Nucleus accumbens (tissue), 56 donors: ENCODE measurements at places on chromosomes 2 and 18.

DNA sequence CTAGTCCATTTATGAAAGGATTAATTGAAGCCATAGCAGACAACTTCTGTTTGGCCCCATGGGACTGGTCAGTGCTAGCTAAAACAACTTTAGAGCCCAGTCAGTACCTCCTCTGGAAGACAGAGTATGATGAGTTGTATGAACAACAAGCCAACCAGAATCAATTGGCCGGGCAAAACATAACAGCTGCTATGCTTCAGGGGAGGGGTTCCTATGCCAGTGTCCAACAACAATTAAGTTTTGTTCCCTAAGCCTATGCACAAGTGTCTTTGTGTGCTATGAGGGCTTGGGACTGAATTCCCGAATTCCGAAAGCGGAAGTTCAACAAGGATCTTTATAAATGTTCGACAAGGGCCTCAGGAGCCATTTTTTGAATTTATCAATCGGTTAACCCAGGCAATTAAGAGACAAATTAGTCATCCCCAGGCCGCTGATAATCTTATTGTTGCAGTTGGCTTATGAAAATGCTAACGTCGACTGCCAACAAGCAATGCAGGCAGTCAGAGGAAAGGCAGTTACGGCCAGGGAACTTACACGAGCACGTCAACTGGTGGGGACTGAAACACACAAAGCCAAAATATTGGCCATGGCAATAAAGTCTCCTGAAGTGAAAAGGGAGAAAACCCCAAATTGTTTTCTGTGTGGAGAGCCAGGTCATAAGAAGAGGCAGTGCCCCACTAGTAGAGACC lies 57.9 kb downstream of the ZNF638 start:
- DNase-seq: peak; percentile 45

DNA sequence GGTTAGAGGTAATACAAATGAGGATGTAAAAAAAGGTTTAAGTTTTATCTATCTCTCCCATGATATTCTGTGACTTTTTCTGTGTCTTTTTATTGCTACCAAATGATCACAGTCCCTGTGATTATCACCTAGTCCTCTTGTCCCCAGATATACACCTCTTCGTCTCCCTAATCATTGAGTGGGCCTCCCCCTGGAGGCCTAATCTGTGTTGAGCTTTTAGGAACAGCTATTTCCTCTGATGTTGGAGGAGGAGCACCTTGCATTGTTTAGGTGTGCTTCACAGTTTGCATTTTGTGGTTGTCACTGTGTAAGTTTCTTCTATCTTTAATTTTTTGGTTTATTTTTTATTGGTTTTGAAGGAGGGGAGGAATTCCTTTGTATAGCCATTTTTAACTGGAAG lies 33.3 kb downstream of the CCDC85A start:
- DNase-seq: no peak

- no peak for DNase-seq
Measured at GRCh38 chr2:45643095-45643494, 8.4 kb upstream of the PRKCE start.

- DNase-seq: no peak
Measured at GRCh38 chr2:223243233-223243632, 191.2 kb downstream of the KCNE4 start.

- DNase-seq: no peak
Measured at GRCh38 chr2:8264981-8265380, 416.9 kb upstream of the ID2 start.

GRCh38 chr2:55871637-55872036 lies 51.9 kb downstream of the EFEMP1 start:
- DNase-seq: no peak

DNA sequence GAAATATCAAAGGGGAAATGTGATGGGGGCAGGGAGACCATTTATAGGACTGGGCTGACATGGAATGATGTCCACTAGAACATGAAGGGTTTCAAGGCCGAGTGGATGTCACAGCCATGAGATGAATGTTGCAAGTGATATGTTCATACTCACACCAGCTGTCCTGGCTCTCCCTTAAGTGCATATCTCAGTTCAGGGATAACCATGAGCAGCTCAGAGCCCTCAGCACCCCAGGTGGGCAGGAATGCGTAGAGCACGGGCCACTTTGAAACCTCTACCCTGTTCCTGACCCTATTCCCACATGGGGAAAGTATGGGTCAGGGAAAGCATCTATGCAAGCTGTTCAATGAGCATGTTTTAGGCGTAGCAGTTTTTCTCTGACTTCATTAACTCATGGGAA lies 12.4 kb upstream of the EML4 start:
- DNase-seq: no peak

- DNase-seq: no peak
Measured at GRCh38 chr18:48946329-48946835, 4.4 kb downstream of the SMAD7 start.

GRCh38 chr2:201188449-201188848 lies 5.5 kb downstream of the CASP10 start:
- DNase-seq: no peak

- DNase-seq: no peak
Measured at GRCh38 chr2:174681099-174682006, 82.9 kb downstream of the CHRNA1 start.

DNA sequence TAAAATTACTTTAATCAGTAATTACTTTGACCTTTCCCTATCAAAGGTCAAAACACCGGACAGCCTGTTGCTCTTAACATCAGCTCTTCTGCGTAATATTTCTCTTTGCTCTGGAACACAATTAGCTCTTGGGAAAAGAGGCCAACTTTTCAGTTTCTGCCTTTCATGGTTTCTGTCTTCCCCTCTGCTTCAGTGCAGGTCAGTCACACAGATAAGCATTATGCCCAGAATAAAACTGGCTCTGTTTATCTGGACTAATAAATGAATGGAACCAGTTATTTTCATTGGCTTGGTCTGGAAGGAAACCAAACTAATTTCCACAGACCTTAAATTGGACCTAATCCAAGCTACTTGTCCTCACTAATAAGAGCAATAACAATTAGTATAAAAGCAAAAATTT lies 26.2 kb upstream of the GALNT3 start:
- no peak for DNase-seq

DNA sequence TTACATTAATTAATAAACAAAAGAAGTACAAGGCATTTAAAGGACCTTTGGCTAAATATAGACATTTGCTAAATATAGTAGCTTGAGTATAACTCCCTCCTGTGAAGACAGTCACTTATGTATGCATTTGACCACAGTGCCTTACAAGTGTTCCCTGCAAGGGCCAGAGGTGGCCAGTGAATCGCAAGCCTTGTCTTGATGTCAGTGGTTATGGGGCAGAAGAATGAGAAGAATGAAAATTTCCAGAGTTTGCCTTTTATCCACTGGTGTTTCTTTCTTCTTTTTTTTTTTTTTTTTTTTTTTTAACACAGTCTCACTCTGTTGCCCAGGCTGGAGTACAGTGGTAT lies 1.8 kb downstream of the LRRFIP1 start:
- no peak for DNase-seq

- no peak for DNase-seq
Measured at GRCh38 chr18:28514699-28515098, 337.8 kb upstream of the CDH2 start.

GRCh38 chr2:23477392-23477791 lies 92.4 kb downstream of the KLHL29 start:
- no peak for DNase-seq

GRCh38 chr2:157486596-157487270 lies 42.8 kb upstream of the CYTIP start:
- DNase-seq: no peak

DNA sequence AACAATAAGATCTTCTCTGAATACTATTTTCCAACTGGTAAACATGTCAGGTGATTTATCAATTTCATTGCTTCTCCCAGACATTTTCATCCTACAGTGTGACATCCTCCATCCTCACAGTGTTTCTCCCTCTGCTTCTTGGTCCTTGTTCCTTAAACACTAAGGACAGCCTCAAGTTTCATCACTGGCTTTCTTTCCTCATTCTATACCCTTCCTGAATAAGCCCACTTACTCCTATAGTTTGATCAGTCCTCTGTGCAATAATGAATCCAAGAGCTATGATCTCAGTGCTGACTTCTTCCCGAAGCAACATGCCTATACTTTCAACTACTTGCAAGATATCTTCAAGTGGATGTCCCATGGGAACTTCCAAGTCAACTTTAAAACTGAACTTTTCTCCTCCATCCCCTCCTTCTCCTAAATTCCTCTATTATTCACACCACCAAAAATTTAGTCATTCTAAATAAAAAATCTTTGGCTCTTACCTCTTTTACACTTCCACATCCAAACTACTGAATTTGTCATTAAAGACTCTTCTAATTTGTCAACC lies 87.6 kb downstream of the FAM228A start:
- DNase-seq: no peak

GRCh38 chr2:163419000-163419830 lies 316.6 kb downstream of the FIGN start:
- no peak for DNase-seq

DNA sequence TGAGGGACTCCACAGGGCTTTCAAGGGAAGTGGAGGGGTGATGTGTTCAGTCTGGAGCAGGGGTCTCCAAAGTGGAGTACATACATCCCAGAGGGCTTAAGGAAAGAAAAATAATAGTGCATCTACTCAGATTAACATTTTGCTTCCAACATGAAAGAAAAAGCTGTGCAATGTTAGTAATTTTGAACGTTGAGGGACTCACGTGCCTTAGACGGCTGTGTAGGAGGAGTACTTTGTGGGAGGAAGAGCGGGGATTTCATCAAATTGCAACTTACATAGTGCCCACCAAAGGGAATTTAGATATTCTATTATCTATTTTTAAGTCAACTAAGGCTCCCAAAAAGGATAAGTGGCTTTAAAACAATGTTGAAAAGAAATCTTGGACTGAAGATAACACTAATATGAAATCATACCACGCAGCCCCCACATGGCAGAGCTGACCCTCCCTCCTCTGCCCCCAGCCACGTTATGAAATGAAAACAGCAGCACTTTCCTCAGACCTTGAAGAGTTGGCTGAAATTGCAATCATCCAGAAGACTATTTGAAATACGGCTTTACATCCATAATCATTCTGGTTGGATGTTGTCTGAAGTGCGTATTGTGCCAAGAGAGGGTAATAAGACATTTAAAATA lies 42.9 kb downstream of the MEX3C start:
- no peak for DNase-seq

- no peak for DNase-seq
Measured at GRCh38 chr2:178143481-178143880, 31.2 kb downstream of the RBM45 start.

DNA sequence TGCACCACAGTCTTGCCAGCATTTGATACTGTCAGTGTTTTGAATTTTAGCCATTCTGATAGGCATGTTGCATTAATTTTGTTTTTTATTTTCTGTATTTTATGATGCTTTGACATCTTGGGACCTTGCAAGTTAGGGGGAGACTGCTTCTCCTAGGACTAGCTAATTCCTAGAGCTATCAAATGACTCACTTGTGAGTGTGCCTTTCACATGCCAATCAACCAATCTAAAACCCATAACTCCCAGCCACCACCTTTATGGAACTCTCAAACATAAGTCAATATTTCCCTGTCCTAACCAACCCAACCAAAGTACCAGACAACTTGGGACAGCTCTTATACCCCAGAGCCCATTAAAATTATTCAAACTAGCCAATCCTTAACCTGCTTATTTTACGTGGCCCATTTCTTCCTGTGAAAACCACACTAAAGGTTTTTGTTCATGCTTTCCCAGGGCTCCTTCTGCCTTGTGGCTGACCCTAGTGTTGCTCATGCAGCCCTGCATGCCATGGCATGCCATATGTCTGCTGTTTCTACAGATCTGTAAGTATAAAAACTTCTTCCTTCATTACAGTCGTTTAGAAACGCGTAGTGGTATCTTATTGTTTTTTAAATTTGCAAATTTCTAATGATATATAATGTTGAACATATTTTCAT lies 230.1 kb downstream of the GPD2 start:
- DNase-seq: no peak

- no peak for DNase-seq
Measured at GRCh38 chr2:112199188-112199587, 55.7 kb downstream of the ZC3H8 start.

DNA sequence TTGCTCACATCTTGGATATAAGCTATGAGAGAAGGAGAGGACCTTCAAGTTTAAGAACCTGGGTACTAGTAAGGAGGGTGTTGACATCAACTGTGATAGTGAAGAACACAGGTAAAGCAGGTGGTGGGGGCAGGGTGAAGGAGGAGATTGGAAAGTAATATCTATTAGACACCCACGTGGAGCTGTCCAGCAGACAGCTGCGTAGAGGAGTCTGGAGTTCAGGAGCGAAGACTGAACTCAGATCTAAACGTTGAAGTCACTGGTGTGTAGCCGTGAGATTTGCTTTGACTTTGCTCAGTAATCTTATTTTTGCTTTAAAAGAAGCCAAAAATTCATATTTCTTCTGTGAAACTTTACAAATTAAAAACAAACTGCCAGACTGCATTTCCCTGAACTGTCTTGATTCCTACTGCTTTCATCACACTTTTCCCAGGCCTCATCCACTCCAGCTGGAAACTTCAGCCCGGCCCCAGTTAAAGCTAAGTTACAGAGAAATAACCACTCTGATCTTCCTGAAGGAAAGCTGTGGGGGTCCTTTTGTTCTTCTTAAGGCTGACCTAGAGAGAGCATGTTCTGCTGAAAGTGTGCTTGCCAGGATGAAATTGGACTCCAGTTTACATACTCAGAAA lies 533.3 kb downstream of the CNTNAP5 start:
- no peak for DNase-seq

- DNase-seq: no peak
Measured at GRCh38 chr2:18501156-18501555, 59.3 kb downstream of the RDH14 start.

- no peak for DNase-seq
Measured at GRCh38 chr2:15797939-15798281, 142.4 kb upstream of the MYCN start.

GRCh38 chr2:203659331-203660049 lies 46.9 kb upstream of the CD28 start:
- DNase-seq: no peak

DNA sequence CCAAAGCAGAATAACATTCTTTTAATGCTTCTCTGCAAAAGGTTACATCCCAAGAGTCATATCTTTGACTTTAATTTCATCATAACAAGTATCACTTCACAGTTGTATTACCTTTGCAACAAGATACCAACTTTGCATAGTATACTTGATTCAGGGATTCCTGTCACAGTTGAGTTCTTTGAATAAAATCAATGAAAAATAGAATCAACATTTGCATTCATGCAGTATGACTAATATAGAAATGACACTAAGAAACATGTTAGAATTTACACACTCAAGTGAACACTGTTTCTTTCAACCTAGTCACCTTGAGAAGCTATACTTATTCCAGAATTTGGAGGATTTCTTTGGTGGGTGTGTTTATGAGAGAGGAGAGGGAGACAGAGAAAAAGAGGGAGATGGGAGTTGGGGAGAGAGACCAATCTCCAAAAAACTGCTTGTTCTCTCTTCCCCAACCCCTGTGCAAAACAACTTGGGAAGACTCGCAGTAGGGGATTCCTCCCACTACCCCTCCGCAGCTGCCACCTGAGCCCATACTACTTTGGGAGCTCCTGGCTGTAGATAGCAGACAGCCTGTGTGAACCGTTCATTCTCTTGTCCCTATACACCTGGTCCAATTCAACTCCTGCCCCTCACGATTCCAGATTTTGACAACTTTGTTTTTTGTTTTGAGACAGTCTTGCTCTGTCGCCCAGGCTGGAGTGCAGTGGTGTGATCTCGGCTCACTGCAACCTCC lies 57.7 kb downstream of the PELI1 start:
- DNase-seq: no peak

GRCh38 chr2:20558391-20559150 lies 92.3 kb downstream of the HS1BP3 start:
- DNase-seq: no peak
